ENCODE measurements at places on chromosomes 5 and 9.
A peak's percentile ranks its signal among the peaks of the same experiment; 100 is the strongest.

DNA sequence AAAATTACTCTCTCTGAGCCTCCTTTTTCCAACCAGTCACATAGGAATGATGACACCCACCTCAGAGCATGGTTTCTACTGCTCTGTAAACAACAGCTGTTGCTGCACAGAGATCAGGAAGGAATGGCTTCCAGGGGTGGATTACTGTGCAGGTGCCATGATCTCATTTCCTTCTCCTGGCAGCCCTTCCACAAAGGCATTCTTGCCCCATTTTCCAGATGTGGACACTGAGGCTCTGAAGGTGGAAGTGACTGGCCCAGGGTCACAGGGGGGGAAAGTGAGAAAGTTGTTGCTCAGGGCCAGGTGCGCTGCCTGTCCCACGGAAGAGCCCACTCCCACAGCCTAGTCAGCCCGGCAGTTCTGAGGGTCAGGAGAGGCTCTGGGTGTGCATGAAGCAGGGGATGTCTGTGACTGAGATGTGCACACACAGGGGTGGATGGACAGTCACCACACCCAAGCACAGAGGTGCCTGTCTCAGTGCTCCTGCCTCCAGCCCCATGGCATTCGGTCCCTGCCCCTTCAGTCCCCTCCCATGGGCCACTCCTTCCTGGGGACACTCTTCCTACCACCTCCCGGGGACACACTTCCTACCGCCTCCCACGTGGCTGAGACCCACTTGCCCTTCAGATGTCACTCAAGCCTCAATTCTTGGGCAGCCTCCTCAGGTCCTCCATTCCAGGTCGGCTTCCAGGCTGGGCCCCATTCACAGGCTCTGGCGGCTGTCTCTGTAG lies 17.0 kb downstream of the FGFR4 start:
- DNase-seq, result no peak

- no peak for DNase-seq
Measured at GRCh38 chr5:175542232-175542965, 64.0 kb downstream of the SFXN1 start.

DNA sequence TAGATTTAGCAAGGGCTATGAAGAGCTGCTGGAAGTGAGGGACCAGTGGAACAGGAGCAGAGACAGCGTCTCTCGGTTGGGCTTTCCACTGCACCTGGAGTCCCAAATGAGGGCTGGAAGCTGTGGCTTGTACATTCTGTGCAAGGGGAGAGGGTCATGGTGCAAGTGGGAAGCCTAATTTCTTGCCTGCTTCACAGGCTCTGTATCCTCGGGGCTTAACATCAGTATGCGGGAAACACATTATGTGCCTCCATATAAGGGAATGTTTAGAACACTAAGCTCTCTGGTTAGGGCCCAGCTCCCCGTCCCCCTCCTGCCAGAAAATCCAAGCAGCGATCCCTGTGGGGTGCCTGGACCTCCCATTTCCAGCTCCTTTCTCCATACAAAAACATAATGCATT lies 89.0 kb upstream of the NIPAL4 start:
- no peak for DNase-seq

- DNase-seq, result no peak
Measured at GRCh38 chr5:173920024-173920753, 32.0 kb downstream of the CPEB4 start.

- no peak for DNase-seq
Measured at GRCh38 chr5:51181208-51181894, 201.9 kb upstream of the ISL1 start.

DNA sequence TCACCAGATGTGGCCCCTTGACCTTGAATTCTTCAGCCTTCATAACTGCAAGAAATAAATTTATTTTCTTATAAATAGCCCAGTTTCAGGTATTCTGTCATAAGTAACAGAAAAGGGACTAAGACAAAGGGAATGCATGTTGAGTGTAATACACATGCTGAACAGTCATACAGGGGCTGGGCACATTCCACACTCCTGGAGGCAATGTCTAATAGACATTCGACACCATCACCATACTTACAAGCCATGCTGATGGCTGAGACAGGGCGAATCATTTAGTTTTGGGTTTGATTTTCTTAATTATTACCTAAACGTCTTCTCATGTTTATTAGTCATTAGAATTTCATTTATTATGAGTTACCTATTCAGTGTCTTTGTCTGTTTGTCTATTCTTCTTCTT lies 68.5 kb downstream of the TENT4A start:
- DNase-seq, result no peak

- peak; percentile 25 for DNase-seq
Measured at GRCh38 chr9:88387552-88388202, 567 bp upstream of the SPIN1 start.

GRCh38 chr5:6408627-6409446 lies 30.5 kb upstream of the MED10 start:
- no peak for DNase-seq

- DNase-seq, result no peak
Measured at GRCh38 chr9:94140791-94141790, 56.8 kb downstream of the PTPDC1 start.

- no peak for DNase-seq
Measured at GRCh38 chr9:21902136-21902535, 92.1 kb downstream of the CDKN2A start.

DNA sequence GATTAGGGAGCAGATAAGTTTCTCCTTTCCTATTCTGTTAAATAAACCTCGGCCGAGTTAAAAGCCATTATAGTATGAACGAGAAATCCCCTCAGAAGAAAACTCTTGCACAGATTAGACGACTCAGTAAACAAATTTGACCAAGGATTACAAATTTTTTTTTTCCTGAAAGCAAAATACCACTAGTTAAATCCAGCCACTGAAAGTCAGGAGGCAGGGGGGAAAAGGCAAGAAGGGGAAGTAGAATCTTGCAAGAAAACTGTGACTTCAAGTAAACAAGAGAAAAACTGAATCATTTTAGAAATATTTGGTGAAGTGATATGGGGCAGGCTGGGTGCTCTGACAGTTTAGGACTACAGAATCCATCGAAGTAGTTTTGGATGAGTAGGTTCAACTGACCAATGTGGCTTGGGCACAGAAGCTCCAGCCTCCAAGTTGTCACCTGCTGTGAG lies 251.0 kb downstream of the DENND1A start:
- DNase-seq, result no peak

- DNase-seq, result no peak
Measured at GRCh38 chr5:1380910-1381309, 36.0 kb upstream of the CLPTM1L start.

All from GM20000 (cell line).